ENCODE measurements at places on chromosomes 4 and X.

- no peak for DNase-seq
These were observed 45.0 kb upstream of the TNIP3 start for GRCh38 chr4:121209171-121209570.

DNA sequence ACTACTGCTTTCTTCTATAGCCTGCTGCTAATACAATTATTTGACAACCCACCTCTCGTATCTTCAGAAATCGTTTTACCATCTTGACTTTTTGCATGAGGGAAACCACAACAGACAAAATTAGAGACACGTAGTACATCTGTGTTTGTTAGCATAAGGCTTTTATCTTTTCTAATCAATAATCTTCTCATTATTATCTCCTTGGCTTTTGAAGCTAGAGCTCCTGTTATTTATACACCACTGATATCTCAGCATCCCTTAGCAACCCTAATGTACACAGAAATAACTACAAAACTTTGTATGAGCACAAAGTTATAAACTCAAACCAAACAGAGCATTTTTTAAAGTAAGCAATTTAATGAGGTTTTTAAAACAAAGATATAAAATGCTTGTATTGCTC lies 39.7 kb downstream of the CORIN start:
- DNase-seq: no peak

DNA sequence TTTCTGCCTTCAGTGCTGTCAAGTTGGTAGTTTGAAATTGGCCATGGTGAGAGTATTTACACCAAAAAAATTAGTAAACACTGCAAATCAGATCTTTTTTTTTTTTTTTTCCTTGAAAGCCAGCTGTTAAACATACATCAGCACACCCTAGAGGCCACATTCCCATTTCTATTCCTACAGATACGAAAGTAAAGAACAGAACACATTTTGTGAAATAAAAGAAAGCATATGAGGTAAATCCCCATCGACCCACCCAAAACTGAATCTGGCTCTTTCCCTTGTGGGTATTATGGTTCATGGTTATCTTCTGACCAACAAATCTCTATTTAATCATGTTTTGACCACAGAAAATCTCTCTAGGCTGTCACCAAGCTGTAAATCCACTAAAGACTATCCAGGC lies 41.8 kb upstream of the AP1AR start:
- no peak for DNase-seq

GRCh38 chrX:119488749-119489148 lies 20.5 kb downstream of the SLC25A5 start:
- peak; percentile 60 for DNase-seq

GRCh38 chrX:52933213-52933612 lies 25.1 kb downstream of the FAM156A start:
- DNase-seq: no peak

DNA sequence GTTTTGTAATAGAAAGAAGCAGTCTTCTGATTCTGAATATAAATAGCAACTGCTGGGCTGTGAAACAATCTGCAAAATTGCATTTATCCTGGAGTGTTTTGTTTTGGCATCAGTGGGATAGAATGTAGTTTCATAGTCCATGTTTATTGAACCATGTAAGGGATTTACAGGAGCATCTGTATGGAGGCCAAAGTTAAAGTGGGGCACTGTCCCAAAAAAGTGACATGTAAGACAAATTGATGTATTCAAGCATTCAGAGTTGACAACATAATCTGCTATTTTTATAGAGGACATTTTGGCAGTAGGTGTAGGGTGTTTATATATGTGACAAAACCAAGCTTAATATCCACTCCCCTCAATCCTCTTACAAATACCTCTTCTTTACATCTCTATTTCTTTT lies 200.5 kb upstream of the ANK2 start:
- DNase-seq: no peak

GRCh38 chrX:120456973-120457372 lies 12.1 kb downstream of the LAMP2 start:
- DNase-seq: no peak

GRCh38 chr4:21001490-21001889 lies 301.2 kb downstream of the PACRGL start:
- DNase-seq: no peak

GRCh38 chr4:110926841-110927400 lies 304.0 kb upstream of the PITX2 start:
- no peak for DNase-seq

GRCh38 chr4:115334736-115335411 lies 221.5 kb upstream of the NDST4 start:
- no peak for DNase-seq

- peak; percentile 63 for DNase-seq
These were observed at the start of gene SLC6A8 for GRCh38 chrX:153687121-153688039. Gene SLC6A8 (plus strand): TSS chrX:153687926. CDS start chrX:153688575, 649 bp downstream.

- DNase-seq: no peak
These were observed 20.5 kb upstream of the TMEM192 start for GRCh38 chr4:165133150-165133549.

DNA sequence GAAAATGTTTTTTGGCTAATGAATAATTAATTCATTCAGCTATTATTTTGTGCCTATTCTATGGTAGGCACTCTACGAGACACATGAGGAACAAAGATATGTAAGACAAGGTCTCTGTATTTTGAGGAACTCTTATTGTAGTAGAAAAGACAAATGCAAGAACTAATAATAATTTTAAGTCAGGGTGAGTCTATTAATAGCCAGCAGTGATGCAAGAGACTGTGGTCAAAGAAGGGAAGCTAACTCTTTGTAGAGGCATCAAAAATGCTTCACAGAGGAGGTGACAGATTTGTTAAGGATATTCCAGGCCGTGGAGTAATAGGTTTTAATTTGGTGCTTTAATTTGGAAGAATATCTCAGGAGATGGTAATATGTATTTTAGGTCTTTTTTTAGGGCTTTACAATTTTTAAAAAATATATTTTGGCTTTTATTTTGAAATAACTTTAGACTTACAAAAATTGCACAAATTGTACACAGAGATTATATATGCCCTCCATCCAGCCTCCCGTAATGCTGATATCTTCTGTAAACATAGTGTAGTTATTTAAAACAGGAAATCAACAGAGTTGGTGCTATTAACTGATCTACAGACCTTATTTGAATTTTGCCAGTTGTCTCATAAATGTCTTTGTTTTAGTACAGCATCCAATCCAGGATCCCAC lies 48.1 kb downstream of the DCLK2 start:
- DNase-seq: peak; percentile 20

DNA sequence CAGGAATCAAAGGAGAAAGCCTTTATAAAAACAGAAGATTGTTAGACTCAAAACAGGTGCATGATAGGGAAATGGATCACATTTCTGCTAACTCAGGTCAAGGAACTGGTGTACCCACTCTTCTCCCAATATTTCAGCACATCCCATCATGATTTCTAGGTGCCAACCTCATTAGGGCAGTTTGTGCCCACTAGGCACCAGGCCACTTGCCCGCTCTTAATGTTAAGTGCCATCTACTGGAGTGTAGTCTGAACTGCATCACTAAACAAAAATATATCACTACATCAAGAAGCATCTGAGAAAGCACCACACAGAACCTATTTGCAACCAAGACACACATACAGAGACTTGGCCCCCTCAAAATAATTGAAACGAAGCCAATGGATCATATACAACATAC lies 140.4 kb upstream of the GRID2 start:
- DNase-seq: no peak

- DNase-seq: no peak
These were observed 6.4 kb upstream of the RBMX2 start for GRCh38 chrX:130395341-130395740.

GRCh38 chrX:101229170-101229569 lies 9.6 kb downstream of the DRP2 start:
- no peak for DNase-seq

Data from GM13977 (cell line).